Bronchus fibroblast of lung (primary cell): ENCODE measurements at places on chromosomes 5 and 9. TPM values are rescaled to one million over a fixed set of nuclear protein-coding genes. Genes with fewer than 3 reads are reported as not detected.

The ANKRD18B gene
- total RNA-seq, result 0.17 and 0.74 TPM in 2 replicates

The CDX1 gene
- total RNA-seq, result not detected in 2 replicates

The KIF4B gene
- total RNA-seq, result not detected in 2 replicates

The UGT3A2 gene
- total RNA-seq, result not detected in 2 replicates

The HTR4 gene
- not detected in 2 replicates for total RNA-seq

The ACSL6 gene
- under 0.01 TPM in 1 of 2 replicates, not detected in the other for total RNA-seq

The SPINK13 gene
- not detected in 2 replicates for total RNA-seq

The NAIP gene
- total RNA-seq, result 0.89 and 2.0 TPM in 2 replicates

The SPINK6 gene
- not detected in 2 replicates for total RNA-seq

The ESM1 gene
- total RNA-seq, result 1.0 and 2.5 TPM in 2 replicates

The LIFR gene
- 20.0 and 20.8 TPM in 2 replicates for total RNA-seq

The CAVIN4 gene
- 0.15 and 0.17 TPM in 2 replicates for total RNA-seq

The PLPP7 gene
- 3.7 TPM in 2 replicates for total RNA-seq

The LEAP2 gene
- total RNA-seq, result 0.34 and 0.45 TPM in 2 replicates

The DIPK1B gene
- total RNA-seq, result 1.5 and 2.5 TPM in 2 replicates

The HSPA4 gene
- 63.8 and 77.5 TPM in 2 replicates for total RNA-seq

The TRIM32 gene
- total RNA-seq, result 14.1 and 15.0 TPM in 2 replicates

The OTP gene
- total RNA-seq, result not detected in 2 replicates

The CENPP gene
- total RNA-seq, result 6.8 and 10.6 TPM in 2 replicates

The FGF10 gene
- total RNA-seq, result 1.0 TPM in 2 replicates

The CBY3 gene
- not detected in 2 replicates for total RNA-seq

The MYMK gene
- total RNA-seq, result not detected in 2 replicates

The ADAMTS2 gene
- total RNA-seq, result 28.1 and 37.0 TPM in 2 replicates

The ARSI gene
- total RNA-seq, result 11.8 and 13.4 TPM in 2 replicates

The NEURL1B gene
- total RNA-seq, result 6.1 and 6.2 TPM in 2 replicates

The URM1 gene
- 43.3 and 45.6 TPM in 2 replicates for total RNA-seq

The PCDHGB4 gene
- 4.0 and 4.4 TPM in 2 replicates for total RNA-seq

The RAPGEF1 gene
- 14.5 and 18.0 TPM in 2 replicates for total RNA-seq

The UNC13B gene
- total RNA-seq, result 11.1 and 11.3 TPM in 2 replicates

The RLN1 gene
- not detected in 2 replicates for total RNA-seq

The TBC1D13 gene
- 10.8 and 12.3 TPM in 2 replicates for total RNA-seq
